ENCODE measurements at places on chromosomes 12 and 14.

- DNase-seq = no peak
These were observed 140.4 kb upstream of the NRXN3 start for GRCh38 chr14:78029601-78030372.

- DNase-seq = no peak
These were observed 92.8 kb upstream of the TMTC2 start for GRCh38 chr12:82593901-82594396.

DNA sequence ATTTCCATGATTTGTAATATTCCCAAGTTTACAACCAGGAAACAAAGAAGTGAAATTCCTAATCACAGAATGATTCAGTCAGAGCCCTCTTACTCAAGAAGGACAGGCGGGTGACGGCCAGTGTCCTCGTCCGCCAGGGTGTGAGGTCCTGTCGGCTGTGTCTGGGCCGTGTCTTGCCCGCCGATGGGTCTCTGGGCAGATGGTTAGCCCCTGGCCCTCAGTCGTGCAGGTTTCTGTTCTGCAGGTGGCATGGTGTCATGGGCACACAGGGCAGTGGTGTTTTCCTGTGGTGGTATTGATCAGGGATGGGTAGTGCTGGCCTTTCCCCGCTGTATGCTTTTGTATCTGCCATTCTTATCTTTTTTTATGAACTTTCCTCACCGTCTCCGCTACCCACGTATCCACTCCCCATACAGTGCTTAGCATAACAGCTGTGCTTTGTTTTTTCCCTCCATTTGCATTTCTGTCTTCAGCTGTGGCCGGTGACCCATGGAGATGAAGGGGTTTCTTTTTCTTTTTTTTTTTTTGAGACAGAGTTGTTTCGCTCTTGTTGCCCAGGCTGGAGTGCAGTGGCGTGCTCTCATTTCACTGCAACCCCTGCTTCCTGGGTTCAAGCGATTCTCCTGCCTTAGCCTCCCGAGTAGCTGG is 100.7 kb downstream of the TSPAN9 start:
- DNase-seq = no peak

DNA sequence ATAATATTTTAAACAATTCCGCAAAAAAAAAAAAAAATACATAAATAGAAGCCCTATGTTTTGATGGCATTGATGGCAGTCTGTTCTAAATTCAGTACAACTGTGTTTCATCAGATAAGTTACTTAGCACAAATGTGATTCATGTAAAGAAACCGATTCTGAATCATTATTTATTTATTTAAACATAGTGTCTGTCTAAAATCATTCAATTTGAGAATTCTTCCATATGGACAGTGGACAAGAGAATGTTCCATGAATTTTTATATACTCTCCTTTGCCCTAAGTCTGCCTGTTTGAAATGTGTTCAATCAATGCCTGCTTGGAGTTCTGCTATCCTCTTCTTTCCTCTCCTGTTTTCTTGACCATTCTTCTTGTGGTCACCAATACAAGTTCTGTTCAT is 126.5 kb downstream of the PDE3A start:
- no peak for DNase-seq

GRCh38 chr14:88168498-88169165 is 154.4 kb downstream of the KCNK10 start:
- no peak for DNase-seq

- DNase-seq = no peak
These were observed 4.5 kb downstream of the RAB5B start for GRCh38 chr12:55978393-55978792.

GRCh38 chr12:132362996-132363660 is 33.7 kb upstream of the GALNT9 start:
- no peak for DNase-seq

GRCh38 chr12:62695696-62696095 is 229.1 kb downstream of the MON2 start:
- no peak for DNase-seq

DNA sequence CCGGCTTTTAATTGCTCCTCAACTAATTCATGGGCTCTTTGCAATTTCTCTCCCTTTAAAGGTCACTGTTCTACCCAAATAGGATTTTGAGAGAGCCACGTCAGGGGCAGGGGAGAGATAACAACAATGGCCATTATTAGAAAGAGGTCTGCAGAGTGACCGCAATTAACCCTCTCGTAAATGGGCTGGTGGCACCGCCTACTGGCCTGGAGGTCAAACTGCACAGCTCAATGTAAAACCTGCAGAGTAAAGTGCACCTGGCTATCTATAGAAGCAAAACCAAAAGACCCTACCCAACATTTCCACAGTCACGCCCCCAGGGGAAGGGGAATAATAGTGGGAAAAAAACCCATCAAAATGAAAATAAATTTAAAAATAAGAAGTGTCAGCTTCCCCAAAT is 21.6 kb upstream of the CLEC4E start:
- no peak for DNase-seq

GRCh38 chr12:106031761-106032622 is 106.8 kb downstream of the NUAK1 start:
- DNase-seq = no peak

- DNase-seq = no peak
These were observed 11.6 kb downstream of the DLK1 start for GRCh38 chr14:100738269-100738691.

GRCh38 chr14:64726585-64726890 is 22.3 kb downstream of the PLEKHG3 start:
- DNase-seq = no peak

DNA sequence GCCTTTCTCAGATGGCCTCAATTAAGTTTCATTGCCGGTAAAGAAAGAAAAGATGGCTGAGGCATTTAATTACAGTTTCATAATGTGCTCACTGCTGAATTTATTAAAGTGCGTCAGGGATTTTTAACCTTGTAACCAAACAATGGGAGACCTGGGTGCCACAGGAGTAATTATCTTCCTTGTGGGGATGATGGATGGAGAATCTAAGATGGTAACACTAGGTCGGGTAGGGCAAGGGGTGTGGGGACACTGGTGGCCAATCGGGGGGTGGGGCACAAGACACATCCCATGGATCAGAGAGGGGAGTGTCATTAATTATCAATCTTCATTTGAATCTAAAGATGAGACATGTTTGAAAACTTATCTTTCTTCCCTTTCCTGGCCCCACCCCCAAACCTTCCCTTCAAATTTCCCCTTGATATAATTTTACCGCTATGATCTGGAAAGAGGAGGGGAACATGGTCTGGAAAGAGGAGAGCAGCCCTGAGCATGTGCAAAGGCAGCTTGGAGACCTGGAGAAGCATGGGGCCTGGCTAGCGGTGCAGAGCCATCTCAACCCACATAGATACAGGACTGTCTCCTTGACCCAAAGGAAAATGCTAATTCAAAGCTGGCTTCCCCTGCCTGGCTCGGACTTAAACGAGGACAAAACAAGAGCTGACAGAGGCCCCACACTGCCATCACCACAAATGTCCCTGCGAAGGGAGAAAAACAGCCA is 231.3 kb upstream of the NOS1 start:
- no peak for DNase-seq

- no peak for DNase-seq
These were observed 161.7 kb downstream of the ALX1 start for GRCh38 chr12:85441741-85442140.

DNA sequence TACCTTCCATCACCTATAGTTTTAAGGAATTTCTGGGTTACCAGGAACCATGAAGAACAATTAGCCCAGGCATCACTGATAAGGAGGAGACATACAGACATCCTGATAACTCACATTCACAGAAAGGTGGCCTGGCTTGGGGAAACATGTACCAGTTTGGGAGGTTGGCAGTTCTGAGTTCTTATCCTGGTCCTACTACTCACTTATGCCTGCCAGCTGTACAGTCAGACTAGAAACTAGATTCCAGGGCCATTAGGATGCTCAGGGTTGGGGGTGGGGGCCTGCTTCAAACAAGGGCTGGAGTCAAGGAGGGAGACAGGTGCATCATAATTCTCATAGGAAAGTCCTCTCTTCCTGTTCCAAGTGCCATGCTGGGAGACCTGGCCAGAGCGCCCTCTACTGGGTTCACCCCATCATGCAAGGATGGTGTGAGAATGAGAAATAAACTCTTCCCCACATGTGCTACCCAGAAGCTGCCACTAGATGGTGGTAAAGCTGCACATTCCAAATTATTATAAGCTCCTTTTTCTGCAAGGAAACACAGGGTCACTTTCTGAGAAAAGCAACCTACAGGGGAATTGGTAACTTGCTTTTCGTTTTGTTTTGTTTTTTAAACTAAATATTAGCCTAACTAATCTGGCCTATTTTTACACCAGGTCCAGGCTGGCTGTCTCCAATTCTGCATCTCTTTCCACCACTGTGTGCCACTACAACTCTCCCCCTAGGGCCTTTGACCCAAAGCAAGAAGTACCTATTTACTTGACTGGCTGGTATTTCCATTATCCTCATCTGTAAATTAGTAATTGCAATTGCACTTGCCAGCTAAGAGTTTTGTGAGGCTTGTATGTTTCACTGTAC is 14.5 kb downstream of the OAS2 start:
- peak; percentile 10 for DNase-seq

DNA sequence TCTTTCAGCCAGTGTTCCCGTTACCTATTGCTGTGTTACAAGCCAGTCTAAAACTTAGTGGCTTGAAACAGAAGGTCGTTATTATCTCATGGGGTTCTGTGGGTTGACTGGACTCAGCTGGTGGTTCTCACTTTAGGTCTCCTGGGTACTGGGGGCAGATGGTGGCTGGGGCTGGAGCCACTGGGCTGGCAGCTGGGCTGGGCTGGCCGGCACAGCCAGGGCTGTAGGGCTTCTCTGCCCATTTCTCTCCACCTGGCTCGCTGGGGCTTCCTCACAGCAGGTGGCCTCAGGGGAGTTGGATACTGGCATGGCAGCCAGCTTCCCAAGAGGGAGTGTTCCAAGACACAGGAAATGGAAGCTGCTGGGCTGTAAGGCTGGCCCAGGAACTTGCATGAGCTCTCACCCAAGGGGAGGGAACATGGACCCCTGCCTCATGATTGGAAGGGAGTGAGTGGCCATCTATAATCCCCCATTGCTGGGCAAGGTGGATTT is 27.0 kb downstream of the TUNAR start:
- no peak for DNase-seq

- DNase-seq = no peak
These were observed 477.5 kb upstream of the RGS6 start for GRCh38 chr14:71454513-71455332.

- DNase-seq = no peak
These were observed 3.8 kb upstream of the C12orf42 start for GRCh38 chr12:103499571-103499970.

DNA sequence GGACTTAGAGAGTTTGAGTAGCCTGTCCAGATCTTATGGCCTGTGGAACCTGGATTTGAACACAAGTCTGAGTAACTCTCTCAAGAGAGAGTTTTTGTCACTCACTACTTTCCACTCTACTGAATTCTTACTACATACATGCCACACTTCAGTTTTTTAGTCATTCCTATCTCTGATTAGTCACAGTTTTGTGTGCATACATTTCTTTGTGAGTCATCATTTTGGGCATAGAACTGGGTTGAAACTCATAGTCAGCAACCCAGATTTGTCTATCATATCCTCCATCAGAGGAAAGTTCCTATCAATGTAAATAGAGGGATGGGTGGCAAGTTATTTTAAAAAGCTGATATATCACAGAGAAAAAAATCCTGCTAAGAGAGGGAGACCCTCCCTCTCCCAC is 42.9 kb downstream of the FLRT2 start:
- peak; percentile 51 for DNase-seq

- peak; percentile 55 for DNase-seq
These were observed 2.6 kb upstream of the P3H3 start for GRCh38 chr12:6825398-6826124.

DNA sequence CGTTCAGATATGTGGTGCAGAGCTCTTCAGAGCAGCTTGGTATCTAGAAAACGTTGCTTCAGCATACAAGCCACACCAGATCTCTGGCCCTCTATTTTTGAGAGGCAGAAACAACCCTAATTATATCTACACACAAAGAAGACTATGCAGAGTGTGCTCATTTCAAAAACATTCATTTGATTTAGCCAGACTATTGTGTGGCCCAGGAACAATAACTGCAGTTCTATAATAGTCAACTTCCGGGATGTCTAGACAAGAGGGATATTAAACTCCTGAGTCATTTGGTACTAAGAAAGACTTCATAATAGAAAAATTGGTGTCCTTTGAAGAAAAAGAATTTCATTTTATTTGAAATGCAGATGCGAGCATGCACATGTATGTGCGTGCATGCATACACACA is 153.8 kb downstream of the PELI2 start:
- peak; percentile 70 for DNase-seq

GRCh38 chr14:52950410-52950897 is 396 bp downstream of the FERMT2 start:
- DNase-seq = no peak

GRCh38 chr12:15546102-15546701 is 223.9 kb downstream of the PTPRO start:
- DNase-seq = no peak

DNA sequence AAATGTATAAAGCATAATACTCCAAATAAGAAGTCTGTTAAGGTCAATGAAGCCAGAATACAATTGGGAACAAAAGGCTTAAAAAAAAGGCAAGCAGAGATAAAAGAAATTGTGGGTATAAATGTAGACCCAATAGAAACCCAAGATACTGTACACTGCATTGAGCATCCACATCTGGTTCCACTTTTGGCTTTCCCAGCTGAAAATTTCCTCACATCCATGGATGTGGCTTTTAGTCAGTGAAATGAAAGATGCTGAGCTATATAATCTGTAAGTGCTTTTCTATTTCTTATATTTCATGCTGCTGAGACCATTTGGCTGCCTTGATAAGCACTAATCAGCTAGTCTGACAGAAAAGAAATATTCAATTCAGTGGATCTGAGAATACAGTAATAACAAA is 83.5 kb downstream of the PTPRR start:
- DNase-seq = no peak

GRCh38 chr12:121858662-121859572 is at the start of gene HPD:
Gene HPD (minus strand): TSS chr12:121858859. CDS start chr12:121858823, 36 bp downstream.
- DNase-seq = peak; percentile 36

- no peak for DNase-seq
These were observed 15.0 kb downstream of the COQ5 start for GRCh38 chr12:120514002-120514401.

DNA sequence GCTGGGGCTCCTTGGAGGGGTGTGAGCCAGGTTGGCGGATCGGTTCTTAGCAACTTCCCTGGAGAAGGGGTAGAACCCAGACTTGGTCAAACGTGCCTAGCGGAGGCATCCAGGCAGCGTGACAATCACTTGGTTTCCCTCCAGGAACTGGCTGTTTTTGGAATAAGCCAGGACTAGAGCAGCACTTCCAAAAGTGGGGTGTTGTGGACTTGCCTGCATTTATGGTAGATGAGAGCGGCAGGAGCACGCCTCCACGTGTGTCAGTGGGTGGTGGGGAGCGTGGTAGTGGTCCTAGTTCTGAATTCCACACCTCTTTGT is 2.8 kb downstream of the PRMT8 start:
- no peak for DNase-seq

- no peak for DNase-seq
These were observed 232.1 kb downstream of the MSRB3 start for GRCh38 chr12:65510584-65511050.

DNA sequence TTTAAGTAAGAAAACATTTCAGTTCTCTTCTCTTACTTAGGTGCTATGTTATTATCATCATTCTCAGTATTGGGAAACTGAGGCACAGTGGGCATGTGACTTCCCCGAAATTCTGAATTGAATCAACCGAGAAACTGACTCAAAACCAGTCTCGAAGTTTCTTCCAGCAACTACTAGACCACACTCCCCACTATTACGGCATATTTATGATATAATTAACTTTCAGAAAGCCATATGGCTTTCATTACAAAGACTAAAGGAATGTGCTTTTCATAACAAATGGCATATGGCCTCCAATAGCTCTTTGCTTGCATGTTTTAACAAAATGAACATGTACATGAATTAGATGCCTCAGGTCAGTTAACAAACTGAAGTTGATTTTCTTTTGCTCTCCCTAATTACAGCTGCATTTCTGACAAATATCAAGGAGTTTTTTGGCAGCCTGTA is 182.9 kb upstream of the SLC38A2 start:
- peak; percentile 82 for DNase-seq

All from fibroblast of skin of left biceps (primary cell).